ENCODE measurements at places on chromosomes 13 and 19. TPM values are rescaled to one million over a fixed set of nuclear protein-coding genes. Genes with fewer than 3 reads are reported as not detected.

Gene MYO16
- total RNA-seq: 2.3 TPM

GRCh38 chr19:7909471-7910067, 5.1 kb upstream of the TGFBR3L start:
- H3K27ac ChIP-seq: no peak overlapping the region
- H3K36me3 ChIP-seq: peaks cover 14% of the 10 kb centered on the region
- peaks cover 9% of the 10 kb centered on the region for H3K4me1 ChIP-seq
- no peak for DNase-seq

GRCh38 chr19:54302257-54302656, 10.7 kb downstream of the LILRA5 start:
- no peak for DNase-seq
- H3K36me3 ChIP-seq: no peaks in the 10 kb centered on the region
- no peak overlapping the region for H3K4me3 ChIP-seq
- H3K27ac ChIP-seq: no peak overlapping the region
- H3K27me3 ChIP-seq: peaks cover 34% of the 10 kb centered on the region

- no peak overlapping the region for H3K4me3 ChIP-seq
- no peak for DNase-seq
- no peak overlapping the region for H3K27ac ChIP-seq
- no peaks in the 10 kb centered on the region for H3K36me3 ChIP-seq
Measured at GRCh38 chr19:55526216-55527196, 10.4 kb downstream of the SBK2 start.
